ENCODE measurements at places on chromosomes 7 and 10. TPM values are rescaled to one million over a fixed set of nuclear protein-coding genes. Genes with fewer than 3 reads are reported as not detected.

The C10orf95 gene
- total RNA-seq, result not detected

The SH3PXD2A gene
- 13.3 TPM for total RNA-seq

The DLX6 gene
- not detected for total RNA-seq

The IFIT2 gene
- total RNA-seq, result 3.4 TPM

The CPED1 gene
- 6.0 TPM for total RNA-seq

The GPR85 gene
- 58.8 TPM for total RNA-seq

The SDHAF3 gene
- total RNA-seq, result 13.0 TPM

The CAV2 gene
- 11.5 TPM for total RNA-seq

The WEE2 gene
- total RNA-seq, result 0.45 TPM

The LFNG gene
- total RNA-seq, result 31.3 TPM

The NYAP1 gene
- 18.2 TPM for total RNA-seq

The RAB19 gene
- total RNA-seq, result not detected

The CC2D2B gene
- 2.5 TPM for total RNA-seq

The C10orf67 gene
- total RNA-seq, result 0.54 TPM

The SFRP5 gene
- total RNA-seq, result 1.5 TPM

The PDE1C gene
- 122 TPM for total RNA-seq

The KCND2 gene
- 102 TPM for total RNA-seq

The SPDYE9 gene
- total RNA-seq, result not detected

The C7orf57 gene
- total RNA-seq, result 2.4 TPM

The STOX1 gene
- total RNA-seq, result 16.2 TPM

The NANOS1 gene
- 7.8 TPM for total RNA-seq

The MGAM2 gene
- 0.18 TPM for total RNA-seq

The DMBT1 gene
- total RNA-seq, result 0.36 TPM

The MCU gene
- total RNA-seq, result 38.5 TPM

The AS3MT gene
- 5.8 TPM for total RNA-seq

The TFR2 gene
- 2.8 TPM for total RNA-seq

The TYW1 gene
- total RNA-seq, result 15.5 TPM

The UNCX gene
- total RNA-seq, result 15.5 TPM

The ADAMTS14 gene
- total RNA-seq, result 1.2 TPM

The AKR1C8 gene
- total RNA-seq, result 0.45 TPM

The ITPRID1 gene
- 0.27 TPM for total RNA-seq

The ATP5F1C gene
- 166 TPM for total RNA-seq

Measured in cerebellum (tissue), 4 donors.